ENCODE measurements at places on chromosomes 12 and 14. TPM values are rescaled to one million over a fixed set of nuclear protein-coding genes. Genes with fewer than 3 reads are reported as not detected.

The LTB4R gene
- total RNA-seq, result 26.4 TPM

The AMHR2 gene
- not detected for total RNA-seq

The RFLNA gene
- not detected for total RNA-seq

The NINJ2 gene
- total RNA-seq, result 2.1 TPM

The RNASE7 gene
- total RNA-seq, result not detected
